ENCODE measurements at places on chromosomes 16 and 17. TPM values are rescaled to one million over a fixed set of nuclear protein-coding genes. Genes with fewer than 3 reads are reported as not detected.

- DNase-seq = peak; percentile 59
- no peaks in the 10 kb centered on the region for H3K36me3 ChIP-seq
- H3K4me1 ChIP-seq = peaks cover 49% of the 10 kb centered on the region
- H3K27ac ChIP-seq = peak overlapping the region; percentile 59
- no peaks in the 10 kb centered on the region for H3K27me3 ChIP-seq
Observed at GRCh38 chr17:17032131-17032692, 10.0 kb upstream of the MPRIP start.

The KCNJ18 gene
- total RNA-seq = not detected

GRCh38 chr16:46696957-46697356, 7.5 kb downstream of the ORC6 start:
- no peaks in the 10 kb centered on the region for H3K27me3 ChIP-seq
- H3K36me3 ChIP-seq = peaks cover 32% of the 10 kb centered on the region
- H3K4me3 ChIP-seq = no peak overlapping the region
- no peak for DNase-seq
- H3K27ac ChIP-seq = peak overlapping the region; percentile 63

DNA sequence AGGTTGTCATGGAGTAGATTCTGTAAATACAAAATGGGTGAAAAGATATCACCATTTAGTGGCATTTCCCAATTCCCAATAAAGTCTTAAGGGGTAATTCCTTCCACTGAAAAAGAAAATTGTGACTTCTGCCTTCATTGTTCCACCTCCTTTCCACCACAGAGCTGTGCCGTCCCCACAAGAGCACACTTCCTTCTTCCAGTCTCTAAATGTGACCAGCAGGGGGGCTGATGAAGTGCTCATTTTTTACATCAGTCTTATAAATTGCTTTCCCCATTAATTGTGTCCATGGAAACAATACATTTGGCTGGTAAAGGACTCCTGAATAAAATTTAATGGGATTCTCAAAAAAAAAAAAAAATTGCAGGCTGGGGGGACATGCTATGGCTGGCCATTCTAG, 260.8 kb upstream of the PSMD7 start:
- no peak overlapping the region for H3K27ac ChIP-seq
- peaks cover 95% of the 10 kb centered on the region for H3K27me3 ChIP-seq
- peak; percentile 16 for DNase-seq
- no peak overlapping the region for H3K4me3 ChIP-seq

DNA sequence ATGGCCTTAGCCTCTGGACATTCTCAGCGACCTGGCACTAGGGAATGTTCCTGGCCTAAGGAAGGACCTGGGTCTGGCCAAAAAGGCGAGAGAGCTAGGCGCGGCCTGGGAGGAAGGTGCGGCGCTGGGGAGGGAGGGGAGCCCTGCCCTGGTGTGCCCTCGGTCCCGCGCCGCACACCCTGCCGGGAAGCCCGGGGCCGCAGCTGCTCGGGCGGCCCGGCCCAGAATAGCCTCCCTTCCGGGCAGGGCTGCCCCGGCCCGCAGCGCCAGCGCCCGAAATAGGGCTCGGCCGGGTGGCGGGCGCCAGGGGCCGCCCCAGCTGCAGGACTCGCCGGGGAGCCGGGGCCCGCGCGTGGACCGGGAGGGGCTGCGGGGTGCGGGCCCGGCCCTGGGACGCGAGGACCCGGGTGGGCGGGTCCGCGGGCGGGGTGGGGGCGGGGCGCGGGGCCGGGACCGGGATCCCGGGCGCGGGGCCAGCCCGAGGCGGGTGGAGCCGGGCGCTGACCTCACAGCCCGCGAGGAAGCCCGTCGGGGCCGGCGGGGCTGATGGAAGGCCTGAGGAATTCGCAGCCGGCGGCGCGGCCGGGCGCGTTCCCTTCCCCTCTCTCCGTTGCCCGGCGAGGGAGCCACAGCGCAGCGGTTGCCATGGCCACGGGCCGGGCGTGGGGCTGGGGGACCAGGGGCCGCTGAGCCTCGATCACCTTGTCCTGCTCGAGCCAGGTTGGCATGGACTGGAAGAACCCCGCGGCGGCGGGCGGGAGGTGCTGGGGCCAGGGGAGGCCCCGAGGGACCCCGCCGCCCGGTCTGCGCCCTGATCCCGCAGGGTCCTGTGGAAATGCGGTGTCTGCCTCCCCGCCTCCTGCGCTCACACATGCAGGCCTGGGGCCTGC, 18.1 kb downstream of the SOCS3 start:
- H3K4me1 ChIP-seq = peaks cover 32% of the 10 kb centered on the region
- no peak overlapping the region for H3K27ac ChIP-seq
- peak overlapping the region; percentile 59 for H3K4me3 ChIP-seq
- DNase-seq = peak; percentile 70
- peaks cover 7% of the 10 kb centered on the region for H3K36me3 ChIP-seq

The CARD14 gene
- 0.20 TPM for total RNA-seq

The LRRC37A gene
- total RNA-seq = 1.8 TPM

- no peak for DNase-seq
- H3K36me3 ChIP-seq = no peaks in the 10 kb centered on the region
- H3K4me3 ChIP-seq = no peak overlapping the region
- no peak overlapping the region for H3K27ac ChIP-seq
- peaks cover 6% of the 10 kb centered on the region for H3K4me1 ChIP-seq
Observed at GRCh38 chr16:81275064-81275532, 36.6 kb downstream of the BCO1 start.

GRCh38 chr16:83926726-83927397, 26.2 kb upstream of the OSGIN1 start:
- DNase-seq = peak; percentile 86
- peaks cover 17% of the 10 kb centered on the region for H3K36me3 ChIP-seq
- peak overlapping the region; percentile 62 for H3K4me3 ChIP-seq
- H3K4me1 ChIP-seq = peaks cover 5% of the 10 kb centered on the region
- H3K27ac ChIP-seq = no peak overlapping the region
- H3K27me3 ChIP-seq = no peaks in the 10 kb centered on the region

DNA sequence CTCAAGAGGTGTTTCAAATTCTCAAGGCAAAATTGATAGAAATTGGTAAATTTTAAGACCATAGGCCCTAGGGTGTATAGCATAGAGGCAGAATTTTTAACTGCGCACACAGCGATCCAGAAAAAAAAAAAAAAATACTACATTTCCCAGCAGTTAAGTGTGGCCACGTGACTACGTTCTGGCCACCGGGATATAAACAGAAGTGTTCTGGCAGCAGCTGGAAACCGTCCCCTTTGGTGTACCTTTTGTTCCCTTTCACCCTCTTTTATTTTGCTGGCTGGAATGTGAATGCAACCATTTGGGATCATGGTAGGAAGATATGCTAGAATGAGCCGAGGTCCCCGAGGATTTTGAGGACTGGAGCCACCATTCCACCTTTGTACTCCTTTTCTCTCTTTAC, 52.7 kb upstream of the AKAP1 start:
- H3K36me3 ChIP-seq = peaks cover 6% of the 10 kb centered on the region
- DNase-seq = no peak
- peaks cover 19% of the 10 kb centered on the region for H3K27me3 ChIP-seq
- H3K4me3 ChIP-seq = no peak overlapping the region
- H3K27ac ChIP-seq = no peak overlapping the region

- no peak overlapping the region for H3K27ac ChIP-seq
- no peak overlapping the region for H3K4me3 ChIP-seq
- peaks cover 6% of the 10 kb centered on the region for H3K4me1 ChIP-seq
- DNase-seq = no peak
Observed at GRCh38 chr17:81132197-81132540, 33.1 kb upstream of the PVALEF start.

The CES1 gene
- not detected for total RNA-seq

DNA sequence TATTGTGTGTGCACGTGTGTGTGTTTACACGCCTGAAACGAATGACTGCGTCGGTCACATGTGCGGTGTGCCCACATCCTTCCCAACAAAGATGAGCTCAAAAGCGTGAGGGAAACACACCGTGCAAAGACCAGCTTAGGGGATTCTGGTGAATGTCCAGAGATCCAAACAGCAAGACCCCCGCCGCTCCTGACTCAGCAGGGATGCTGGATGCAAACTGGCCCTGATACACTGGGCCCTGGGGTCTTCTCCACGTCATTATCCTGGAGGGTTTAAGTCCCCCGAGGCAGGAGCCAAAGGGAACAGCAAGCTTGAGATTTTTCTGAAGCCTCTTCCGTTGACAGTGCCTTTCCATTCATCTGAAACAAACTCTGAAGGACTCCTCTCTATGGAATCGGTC, 59.2 kb downstream of the TBC1D16 start:
- DNase-seq = no peak
- H3K4me1 ChIP-seq = no peaks in the 10 kb centered on the region
- H3K36me3 ChIP-seq = peaks cover 22% of the 10 kb centered on the region
- no peak overlapping the region for H3K4me3 ChIP-seq

DNA sequence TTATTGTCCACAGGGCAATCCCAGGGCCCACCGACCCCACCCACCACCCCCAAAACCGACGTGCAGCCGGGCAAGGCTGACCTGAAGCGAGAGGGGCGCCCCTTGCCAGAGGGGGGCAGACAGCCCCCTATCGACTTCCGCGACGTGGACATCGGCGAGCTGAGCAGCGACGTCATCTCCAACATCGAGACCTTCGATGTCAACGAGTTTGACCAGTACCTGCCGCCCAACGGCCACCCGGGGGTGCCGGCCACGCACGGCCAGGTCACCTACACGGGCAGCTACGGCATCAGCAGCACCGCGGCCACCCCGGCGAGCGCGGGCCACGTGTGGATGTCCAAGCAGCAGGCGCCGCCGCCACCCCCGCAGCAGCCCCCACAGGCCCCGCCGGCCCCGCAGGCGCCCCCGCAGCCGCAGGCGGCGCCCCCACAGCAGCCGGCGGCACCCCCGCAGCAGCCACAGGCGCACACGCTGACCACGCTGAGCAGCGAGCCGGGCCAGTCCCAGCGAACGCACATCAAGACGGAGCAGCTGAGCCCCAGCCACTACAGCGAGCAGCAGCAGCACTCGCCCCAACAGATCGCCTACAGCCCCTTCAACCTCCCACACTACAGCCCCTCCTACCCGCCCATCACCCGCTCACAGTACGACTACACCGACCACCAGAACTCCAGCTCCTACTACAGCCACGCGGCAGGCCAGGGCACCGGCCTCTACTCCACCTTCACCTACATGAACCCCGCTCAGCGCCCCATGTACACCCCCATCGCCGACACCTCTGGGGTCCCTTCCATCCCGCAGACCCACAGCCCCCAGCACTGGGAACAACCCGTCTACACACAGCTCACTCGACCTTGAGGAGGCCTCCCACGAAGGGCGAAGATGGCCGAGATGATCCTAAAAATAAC, 3.0 kb downstream of the SOX9 start:
- peak overlapping the region; percentile 22 for H3K27ac ChIP-seq
- no peaks in the 10 kb centered on the region for H3K27me3 ChIP-seq
- DNase-seq = no peak

The CNGB1 gene
- total RNA-seq = not detected

- H3K27ac ChIP-seq = no peak overlapping the region
- H3K4me1 ChIP-seq = no peaks in the 10 kb centered on the region
- DNase-seq = no peak
- no peaks in the 10 kb centered on the region for H3K36me3 ChIP-seq
- no peaks in the 10 kb centered on the region for H3K27me3 ChIP-seq
- no peak overlapping the region for H3K4me3 ChIP-seq
Observed at GRCh38 chr17:59257101-59257500, 36.8 kb downstream of the GDPD1 start.

DNA sequence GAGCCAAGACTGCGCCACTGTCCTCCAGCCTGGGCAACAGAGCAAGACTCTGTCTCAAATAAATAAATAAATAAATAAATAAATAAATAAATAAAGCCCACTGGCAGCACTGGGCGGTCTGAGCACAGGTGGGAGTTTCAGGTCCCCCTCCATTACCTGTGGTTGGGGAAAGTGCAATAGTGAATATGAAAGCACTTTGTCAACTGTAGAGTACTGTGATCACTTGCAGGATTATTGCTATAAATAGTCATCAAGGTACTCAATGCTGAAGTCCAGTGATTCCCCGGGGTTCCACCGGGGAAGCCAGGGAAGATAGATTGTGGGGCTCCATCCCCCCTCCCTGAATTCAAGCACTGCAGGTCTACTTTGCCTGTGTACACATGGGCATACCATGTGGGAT, 42.7 kb upstream of the CPNE2 start:
- H3K4me3 ChIP-seq = no peak overlapping the region
- H3K36me3 ChIP-seq = no peaks in the 10 kb centered on the region
- H3K27ac ChIP-seq = no peak overlapping the region
- H3K4me1 ChIP-seq = no peaks in the 10 kb centered on the region

DNA sequence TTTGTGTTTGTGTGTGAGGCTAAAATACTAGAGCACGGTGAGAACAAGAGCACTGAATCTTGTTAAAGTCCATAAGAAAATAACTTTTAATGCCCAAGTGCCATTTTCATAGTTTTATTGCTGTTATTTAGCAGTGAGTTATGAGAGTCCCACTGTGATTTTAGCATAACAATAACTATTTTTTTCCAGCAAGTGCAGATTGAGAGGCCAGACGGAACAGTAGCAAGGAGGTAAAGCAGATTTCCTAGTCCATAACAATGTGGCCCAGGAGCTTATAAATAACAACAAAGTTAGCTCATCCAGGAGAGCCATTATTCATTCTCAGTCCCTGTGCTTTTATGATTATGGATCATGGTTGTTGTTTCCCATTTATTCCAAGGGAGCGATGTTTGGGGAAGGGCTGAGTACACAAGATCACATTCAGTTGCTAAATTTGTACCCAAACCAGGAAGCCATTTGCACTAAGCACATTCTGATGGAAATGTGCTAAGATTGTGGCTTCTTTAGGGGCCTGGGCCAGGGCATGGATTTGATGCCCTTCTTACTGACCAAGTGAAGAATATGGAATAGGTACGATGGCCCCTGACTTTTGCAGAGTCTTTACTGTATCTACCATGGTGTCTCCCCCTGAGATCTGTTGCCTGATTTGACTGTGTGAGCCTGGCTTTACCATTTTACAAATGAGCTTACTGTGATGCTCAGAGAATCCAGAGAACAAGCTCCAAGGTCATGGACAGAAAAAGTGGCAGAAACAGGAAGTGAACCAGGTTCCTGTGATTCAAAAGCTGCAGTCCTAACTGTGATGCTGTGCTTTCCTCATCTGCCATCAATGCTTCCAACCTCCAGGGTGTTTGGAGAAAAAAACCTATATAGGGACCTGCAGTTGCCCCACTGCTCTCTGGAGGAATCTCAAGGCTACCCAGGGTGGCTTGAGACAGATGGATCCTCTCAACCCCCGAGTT, 204.7 kb upstream of the HSBP1 start:
- no peaks in the 10 kb centered on the region for H3K36me3 ChIP-seq
- no peak overlapping the region for H3K27ac ChIP-seq
- DNase-seq = no peak
- H3K4me1 ChIP-seq = no peaks in the 10 kb centered on the region
- H3K4me3 ChIP-seq = no peak overlapping the region

The WSCD1 gene
- 0.44 TPM for total RNA-seq

GRCh38 chr17:3385869-3386816, at the start of gene OR3A2:
OR3A2 (minus strand) TSS chr17:3386308.
- no peak for DNase-seq
- H3K4me3 ChIP-seq = no peak within 1 kb of the TSS
- no peaks in the 10 kb centered on the region for H3K4me1 ChIP-seq
- H3K27ac ChIP-seq = no peak within 1 kb of the TSS

DNA sequence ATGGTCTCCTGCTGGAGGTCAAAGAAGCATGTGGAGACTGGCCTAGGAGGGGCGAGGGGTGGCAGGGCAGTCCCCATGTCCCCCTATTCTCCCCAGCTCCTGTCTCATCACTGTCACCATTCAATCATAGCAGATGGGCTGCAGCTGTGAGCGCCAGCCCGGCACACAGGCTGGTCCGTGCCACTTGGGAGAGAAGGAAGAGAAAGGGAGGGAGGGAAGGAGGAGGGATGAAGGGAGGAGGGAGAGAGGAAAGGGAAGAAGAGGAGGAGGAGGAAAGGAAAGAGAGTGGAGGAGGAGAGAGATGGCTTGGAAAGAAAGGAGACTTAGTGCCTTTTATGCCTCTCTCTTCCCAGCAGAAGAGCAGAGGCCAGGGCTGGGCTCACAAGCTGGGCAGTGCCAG, 12.4 kb downstream of the NEUROD2 start:
- peaks cover 85% of the 10 kb centered on the region for H3K27me3 ChIP-seq
- no peak for DNase-seq

The TPPP3 gene
- not detected for total RNA-seq
